ENCODE measurements at places on chromosomes 7 and 10.
A peak's percentile ranks its signal among the peaks of the same experiment; 100 is the strongest.

DNA sequence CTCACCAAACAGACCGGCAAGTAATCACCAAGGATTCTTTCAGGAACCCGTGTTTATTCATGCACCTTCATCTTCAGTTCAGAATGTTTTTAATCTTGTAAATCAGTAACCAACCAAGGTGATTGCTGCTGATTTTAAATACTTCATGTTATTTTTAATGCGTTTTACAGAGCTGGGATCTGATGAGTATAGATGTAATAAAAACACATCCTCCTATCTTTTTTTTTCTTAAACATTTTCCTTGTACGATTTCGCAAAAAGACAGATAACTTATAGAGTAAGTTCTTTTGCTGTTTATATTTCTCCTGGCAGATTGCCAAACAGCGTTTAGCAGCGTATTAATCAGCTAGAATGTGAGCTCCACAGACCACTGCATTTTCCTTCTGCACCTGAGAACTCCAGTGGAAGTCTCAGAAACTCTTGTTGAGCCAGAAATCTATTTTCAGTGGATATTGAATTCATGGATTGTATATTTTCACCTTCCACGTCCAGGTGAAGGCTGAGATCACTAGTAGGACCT lies 397.8 kb upstream of the NRP1 start:
- DNase-seq = no peak

GRCh38 chr7:34365011-34365410 lies 293.0 kb upstream of the NPSR1 start:
- no peak for DNase-seq

GRCh38 chr7:36598054-36598674 lies 126.1 kb downstream of the AOAH start:
- no peak for DNase-seq

DNA sequence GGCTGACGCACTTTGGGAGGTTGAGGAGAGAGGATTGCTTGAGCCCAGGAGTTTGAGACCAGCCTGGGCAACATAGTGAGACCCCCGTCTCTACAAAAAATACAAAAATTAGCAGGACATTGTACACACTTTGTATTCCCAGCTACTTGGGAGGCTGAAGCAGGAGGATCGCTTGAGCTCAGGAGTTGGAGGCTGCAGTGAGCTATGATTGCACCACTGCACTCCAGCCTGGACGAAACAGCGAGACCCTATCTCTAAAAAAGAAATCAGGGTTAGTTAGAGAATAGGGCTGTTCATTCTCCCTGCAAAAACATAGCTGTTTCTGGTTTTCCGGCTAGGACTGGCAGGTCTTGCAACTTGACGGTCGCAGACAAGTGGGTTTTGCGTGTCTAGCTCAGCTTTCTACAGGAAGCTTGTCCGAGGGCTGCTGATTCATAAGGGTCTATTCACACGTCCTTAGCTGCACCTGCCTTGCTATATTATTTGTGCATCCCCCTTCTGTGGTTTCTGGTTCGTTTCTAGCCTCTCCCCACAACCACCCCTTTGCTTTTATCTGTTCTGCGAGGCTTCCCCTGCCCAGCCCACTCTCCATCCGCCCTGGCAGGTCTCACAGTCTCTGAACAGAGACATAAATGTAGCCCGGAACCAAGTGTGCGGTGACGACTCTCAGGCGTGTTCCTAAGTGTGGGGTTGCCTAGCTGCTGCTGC lies 10.7 kb downstream of the AMZ1 start:
- no peak for DNase-seq

- DNase-seq = no peak
Measured at GRCh38 chr7:5217851-5218331, 27.9 kb downstream of the WIPI2 start.

DNA sequence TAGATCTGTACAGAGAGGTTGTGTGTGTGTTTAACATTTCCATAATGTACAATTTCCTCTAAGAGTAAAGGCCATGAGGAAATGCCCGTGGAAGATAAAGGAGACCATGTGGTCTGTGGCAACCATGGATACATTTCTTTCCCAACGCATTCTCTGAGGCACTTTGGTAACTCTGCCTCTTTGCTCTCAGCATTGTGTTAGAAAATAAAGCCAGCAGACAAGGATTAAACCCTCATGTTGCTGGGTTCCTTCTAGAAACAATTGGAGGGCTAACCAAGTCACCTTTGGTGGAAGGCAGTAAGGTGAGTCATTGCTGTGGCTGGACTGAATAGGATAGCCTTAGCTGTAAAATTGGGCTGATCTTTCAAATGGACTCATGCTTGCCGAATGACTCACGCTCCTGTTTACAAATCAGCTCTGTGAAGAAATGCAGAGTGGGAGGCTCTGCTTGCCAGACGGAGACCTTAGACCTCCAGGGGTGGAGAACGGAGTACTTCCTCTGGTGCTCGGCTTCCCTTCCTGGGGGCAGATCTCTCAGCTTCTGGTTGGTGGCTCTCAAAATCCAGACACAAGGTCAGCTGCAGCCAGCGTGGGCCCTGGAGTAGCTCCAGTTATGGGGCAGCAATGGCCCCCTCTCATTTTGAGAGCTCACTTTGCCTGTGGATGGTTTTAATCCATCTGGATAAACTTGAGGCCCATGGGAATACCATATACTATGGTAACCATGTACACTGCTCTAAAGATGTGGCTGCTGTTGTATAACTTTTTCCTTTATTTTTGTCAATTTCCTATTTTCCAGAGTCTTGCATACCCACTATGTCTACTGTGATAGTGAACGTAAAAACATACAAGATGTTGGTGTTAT lies 137.3 kb downstream of the TCF7L2 start:
- DNase-seq = no peak

DNA sequence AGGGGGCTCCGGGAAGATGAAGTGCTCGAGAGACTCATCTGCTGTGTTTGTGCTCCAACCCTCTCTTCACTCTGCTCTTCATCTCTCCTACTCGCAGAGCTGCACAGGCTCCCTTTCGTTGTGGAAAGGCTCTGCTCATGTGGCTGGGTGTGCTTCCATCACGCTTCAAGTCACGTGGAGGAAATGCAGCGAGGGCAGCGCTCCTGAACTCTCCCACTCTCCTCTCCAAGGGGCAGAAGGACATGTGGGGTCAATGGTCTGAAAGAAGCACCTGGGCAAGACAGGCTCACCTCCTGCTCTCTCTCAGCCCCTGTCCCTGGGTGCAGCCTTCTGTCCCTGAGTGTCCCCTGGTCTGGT lies 72.6 kb downstream of the USP6NL start:
- no peak for DNase-seq

DNA sequence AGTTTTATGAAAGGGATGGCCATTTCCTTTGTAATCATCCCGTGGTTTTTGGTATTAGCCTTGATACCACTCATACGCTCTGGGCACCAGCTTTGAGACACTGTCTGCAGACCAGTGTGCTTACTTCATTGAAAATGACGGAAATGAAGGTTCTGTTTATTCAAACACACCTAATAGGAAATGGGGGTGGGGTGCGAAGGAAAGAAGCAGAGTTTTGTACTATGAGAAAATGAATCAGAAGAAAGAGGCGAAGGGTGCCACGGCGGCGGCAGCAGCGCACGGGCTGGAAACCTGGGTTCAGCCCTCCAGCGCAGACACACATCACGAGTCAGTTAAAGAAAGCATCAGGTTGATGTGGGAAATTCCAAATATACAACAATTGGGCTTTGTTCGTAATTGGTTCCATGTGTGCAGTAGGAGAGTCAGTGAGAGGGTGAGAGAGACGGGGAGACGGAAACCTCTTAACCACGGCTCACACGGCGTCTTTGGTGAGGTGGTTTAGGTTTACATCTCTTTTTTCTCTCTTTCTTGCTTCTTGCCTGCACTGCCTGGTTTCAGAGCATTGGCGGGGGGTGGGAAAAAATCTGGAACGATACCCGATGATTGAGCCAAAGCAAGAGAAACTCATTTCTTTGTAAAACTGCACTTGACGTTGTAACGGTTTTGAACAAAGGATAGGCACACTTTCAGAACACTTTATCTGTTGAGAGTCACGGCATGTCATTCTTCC lies 321.2 kb downstream of the FRMD4A start:
- peak; percentile 55 for DNase-seq

DNA sequence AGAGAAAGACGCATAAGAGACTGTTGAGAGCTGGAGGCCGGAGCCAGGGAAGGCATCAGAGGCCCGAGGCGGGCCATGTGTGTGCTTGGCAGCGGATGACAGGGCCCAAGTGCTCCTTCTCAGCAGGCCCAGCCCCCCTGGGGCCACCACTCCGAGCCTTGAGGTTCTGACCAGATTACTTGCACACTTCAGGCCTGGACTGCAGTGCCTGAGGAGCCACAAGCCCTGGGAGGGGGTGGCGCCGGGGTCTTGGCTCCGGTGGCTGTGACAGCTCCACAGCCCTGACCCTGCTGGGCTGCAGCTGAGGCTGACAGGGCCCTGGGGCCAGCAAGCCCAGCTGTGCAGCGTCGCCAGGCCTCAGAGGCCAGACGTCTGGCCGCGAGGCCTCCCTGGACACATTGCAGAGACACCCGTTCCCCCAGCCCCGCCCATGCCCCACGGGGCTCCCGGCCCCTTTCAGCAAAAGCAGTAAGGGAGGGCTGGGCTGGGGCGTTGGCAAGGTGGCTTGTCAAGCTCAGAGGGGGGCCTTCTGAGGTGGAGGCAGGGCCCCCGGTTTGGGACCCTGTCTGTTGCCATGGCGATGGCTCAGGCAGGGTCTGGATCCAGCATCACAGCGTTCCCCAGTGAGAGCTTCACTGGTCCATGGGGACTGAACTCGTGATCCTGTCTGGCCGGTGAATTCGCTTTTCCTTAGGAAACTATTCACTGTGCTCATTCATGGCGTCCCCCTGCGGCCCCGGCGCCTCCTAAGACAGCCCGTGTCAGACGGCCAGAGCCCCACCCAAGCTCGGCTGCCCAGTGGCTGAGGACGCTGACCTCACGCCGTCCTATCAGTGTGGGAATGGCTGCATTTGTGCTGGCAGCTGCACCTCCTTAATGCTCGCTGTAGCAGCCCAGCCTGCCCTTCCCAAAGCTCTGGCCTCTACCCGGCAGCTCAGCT lies 5.7 kb downstream of the ELN start:
- DNase-seq = no peak

GRCh38 chr7:35748371-35748770 lies 52.5 kb upstream of the SEPTIN7 start:
- DNase-seq = no peak

DNA sequence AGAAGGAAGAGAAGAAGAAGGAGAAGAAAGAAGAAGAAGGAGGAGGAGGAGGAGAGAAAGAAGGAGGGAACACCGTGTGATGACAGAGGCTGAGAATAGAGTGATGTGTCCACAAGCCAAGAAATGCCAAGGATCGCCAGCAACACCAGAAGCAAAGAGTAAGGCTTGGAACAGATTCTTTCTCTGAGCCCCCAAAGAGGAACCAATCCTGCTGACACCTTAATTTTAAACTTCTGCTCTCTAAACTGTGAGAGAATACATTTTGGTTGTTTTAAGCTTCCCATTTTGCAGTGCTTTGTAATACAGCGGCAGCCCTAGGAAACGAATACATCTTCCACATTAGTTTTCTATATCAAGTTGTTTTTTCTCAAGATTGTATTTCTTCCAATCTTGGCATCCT lies 13.9 kb upstream of the WNT8B start:
- no peak for DNase-seq

GRCh38 chr7:115009139-115009538 lies 87.2 kb downstream of the MDFIC start:
- DNase-seq = no peak

DNA sequence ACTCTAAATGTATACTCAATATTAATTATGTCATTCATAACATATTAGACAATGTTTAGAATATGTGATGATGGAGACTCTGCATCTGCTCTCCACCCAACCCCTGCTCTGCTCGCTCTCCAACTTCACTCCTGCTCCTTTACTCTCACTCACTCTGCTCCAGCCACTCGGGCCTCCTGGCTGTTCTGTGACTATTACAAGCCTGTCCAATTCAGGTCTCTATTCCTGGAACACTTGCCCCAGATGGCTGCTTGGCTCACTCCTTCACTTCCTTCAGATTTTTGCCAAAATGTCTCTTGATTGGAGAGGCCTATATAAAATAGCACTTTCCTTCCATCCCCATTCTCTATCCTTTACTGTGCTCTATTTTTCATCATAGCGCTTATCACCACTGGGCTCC lies 84.8 kb downstream of the HBP1 start:
- DNase-seq = no peak

DNA sequence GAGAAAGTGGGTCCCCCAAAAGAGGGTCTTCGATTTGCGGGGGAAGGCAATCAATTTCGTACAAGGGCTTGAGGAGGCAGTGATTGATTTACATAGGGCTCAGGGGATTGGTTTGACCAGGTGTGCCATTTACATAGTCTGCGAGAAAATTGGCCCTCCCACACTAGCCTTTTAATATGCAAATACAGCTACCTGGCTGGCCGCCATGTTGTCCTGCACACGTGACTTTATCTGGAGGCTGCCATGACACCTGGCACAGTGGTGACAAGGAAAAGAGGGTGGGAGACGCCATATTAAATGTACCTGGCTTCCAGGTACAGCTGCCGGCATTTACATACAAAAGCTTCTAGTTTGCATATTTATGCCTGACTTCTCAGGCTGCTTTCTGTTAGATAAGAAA lies 1577.2 kb upstream of the LRRTM3 start:
- no peak for DNase-seq

DNA sequence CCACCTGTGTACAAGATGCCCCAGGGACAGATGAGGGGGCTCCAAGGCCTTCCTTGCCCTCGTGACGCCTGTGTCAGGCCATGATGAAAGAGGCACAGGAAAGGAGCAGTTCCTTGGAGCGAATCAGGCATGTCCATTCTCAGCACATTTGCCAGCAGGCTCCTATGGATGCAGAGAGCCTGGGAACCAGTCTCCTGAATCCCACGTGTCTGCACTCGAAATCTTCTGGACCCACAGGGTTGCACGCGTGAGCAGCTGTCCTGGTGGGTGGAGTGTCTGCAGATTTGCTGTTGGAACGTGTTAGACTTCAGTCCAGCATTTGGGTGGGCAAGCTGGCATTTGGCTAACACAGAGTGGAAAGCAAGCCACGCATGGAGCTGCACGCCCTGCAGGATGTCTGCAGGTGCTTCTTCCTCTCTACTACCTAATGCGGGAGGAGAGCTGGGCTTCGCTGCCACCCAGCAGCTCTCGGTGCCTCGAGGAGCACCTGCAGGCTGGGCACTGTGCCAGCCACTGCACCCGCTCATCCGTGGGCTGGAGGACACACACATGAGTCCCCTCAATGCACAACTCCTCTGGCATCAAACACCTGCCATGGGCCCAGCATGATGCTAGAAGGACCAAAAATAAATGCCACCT lies 140.7 kb downstream of the PAXIP1 start:
- DNase-seq = no peak

- no peak for DNase-seq
Measured at GRCh38 chr10:126302826-126303665, 85.2 kb downstream of the ADAM12 start.

DNA sequence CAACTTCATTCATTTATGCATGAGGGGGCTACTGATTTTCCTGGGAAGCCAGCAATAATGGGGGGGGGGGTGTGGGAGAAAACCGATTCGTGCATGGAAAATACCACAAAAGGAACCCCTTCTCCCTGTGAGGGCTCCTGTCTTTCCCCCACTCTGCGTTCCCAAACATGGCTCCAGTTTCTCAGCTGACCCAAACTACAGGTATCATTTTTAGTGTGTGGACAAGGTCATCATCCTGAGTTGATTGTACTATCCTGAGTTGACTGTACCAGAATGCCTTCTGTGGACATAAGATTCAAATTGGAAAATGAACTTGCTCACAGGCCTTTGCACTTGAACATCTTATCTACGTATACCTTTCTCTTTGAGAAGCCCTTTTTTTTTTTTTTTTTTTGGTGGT lies 49.9 kb downstream of the ZRANB1 start:
- DNase-seq = no peak

All from stimulated activated CD4-positive, alpha-beta T cell treated with anti-CD3 and anti-CD28 coated beads, Interleukin-1b, Interleukin-23, amount 100 ng/mL, for 1 hour (primary cell).